Inflammatory macrophage (primary cell): ENCODE measurements at places on chromosomes 5 and 9.

DNA sequence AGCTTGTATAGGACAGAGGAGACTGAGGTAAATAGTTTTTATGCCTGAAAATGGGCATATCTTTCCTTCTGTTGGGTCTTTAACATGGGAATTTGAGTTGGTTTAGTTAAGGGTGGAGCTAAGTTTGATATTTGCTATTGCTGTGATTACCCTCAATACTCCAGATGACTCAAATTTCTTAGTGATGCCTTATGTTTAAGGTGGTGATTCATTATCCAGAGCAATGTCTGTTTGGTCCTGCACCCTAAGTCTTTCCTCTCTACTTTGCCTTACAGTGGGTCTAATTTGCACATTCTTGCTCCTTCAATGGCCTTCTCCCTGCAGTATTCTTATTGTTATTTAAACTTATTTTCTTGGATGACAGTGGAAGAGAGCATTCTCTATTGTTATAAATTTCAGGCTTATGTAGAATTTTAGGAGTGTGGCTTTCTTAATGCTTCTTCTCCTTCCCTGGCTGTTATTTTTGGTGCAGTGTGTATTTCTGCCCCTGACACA lies 312.9 kb upstream of the RPS23 start:
- DNase-seq, result no peak

DNA sequence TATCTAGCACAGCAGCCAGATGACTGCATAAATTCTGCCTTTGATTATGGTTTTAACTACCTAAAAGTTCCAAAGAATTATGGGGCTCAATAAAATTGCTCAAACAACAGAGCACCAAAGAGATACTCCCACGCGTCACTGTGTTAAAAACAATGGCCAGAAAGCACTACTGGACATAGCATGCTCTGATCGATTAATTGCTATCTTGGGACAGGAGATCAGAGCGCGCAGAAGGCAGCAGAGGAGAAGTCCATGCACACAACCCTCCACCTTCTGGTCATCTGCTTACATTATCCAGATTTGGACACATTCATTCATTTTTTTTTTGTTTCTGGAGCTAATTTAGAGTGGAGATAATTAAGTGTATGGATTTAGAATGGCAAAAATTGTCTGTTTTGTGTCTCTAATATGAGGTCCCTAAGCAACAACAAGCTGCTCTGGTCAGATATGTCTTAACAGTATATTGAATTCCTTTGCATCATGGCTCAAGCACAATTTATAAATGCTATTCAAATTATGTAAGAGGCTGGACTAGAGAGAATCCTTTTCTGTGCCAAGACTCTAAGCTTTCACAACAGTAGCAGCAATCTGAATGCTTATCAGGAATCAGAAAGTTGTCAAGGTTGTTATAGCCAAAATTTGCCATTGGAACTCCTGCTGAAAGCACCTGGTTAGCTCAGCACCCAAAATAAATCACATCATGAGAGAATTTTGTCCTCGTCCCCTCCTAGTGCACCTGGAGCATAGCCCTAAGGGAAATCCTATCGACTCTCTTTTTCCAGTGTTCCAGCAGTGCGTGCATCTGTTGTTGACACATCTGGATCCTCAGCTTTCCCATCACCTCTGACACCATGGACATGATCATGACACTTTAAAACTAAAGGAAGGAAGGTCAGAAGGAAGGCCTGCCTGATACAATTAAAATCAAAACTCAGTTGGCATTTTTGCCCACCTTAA lies 98.6 kb upstream of the HMHB1 start:
- DNase-seq, result no peak

- no peak for DNase-seq
Measured at GRCh38 chr5:1827886-1828397, 26.7 kb downstream of the NDUFS6 start.

DNA sequence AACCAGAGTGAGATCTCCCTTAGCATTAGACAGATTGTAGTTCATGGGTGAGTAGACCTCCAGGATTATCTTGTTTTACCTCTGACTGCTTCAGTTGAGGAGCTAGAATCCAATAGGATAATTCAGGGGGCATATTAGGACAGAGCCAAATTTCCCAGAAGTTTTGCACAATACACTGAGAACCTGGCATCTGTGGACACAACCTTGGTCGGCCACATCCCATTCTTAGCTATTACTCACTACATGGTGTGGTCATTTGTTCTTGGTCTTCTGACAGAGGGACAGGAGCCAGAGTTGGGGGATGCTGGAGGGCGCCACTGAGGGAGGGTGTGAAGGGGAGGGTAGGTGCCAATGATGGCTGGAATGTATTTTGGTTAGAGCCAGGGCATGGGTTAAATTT lies 66.6 kb downstream of the NPR3 start:
- DNase-seq, result no peak

GRCh38 chr9:135277219-135278201 lies 190.0 kb downstream of the OLFM1 start:
- DNase-seq, result no peak

- DNase-seq, result no peak
Measured at GRCh38 chr5:149211566-149211965, 60.1 kb upstream of the AFAP1L1 start.

- DNase-seq, result peak; percentile 86
Measured at GRCh38 chr5:171681677-171682076, 103.9 kb upstream of the SMIM23 start.

DNA sequence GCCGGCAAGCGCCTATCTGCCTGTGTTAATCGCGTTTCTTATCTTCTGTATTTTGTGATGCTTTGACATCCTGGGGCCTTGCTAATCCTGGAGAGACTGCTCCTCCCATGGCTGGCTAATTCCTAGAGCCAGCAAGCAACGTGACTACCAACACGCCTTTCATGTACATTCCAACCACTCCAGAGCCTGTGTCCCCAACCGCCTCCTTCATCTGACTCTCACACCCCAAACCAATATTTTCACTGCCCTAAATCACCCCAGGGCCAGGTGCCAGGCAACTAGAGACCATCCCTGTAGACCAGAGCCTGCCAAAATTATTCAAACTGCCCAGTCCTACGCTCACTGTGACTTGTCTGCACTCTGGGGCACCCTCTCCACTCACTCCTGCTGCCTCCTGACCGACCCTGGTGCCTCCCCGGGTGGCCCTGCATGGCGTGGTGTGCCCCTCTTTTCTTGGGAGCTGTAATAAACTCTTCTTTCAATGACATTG lies 50.5 kb upstream of the COL5A1 start:
- no peak for DNase-seq

- DNase-seq, result no peak
Measured at GRCh38 chr5:35921930-35922329, 16.5 kb downstream of the CAPSL start.

DNA sequence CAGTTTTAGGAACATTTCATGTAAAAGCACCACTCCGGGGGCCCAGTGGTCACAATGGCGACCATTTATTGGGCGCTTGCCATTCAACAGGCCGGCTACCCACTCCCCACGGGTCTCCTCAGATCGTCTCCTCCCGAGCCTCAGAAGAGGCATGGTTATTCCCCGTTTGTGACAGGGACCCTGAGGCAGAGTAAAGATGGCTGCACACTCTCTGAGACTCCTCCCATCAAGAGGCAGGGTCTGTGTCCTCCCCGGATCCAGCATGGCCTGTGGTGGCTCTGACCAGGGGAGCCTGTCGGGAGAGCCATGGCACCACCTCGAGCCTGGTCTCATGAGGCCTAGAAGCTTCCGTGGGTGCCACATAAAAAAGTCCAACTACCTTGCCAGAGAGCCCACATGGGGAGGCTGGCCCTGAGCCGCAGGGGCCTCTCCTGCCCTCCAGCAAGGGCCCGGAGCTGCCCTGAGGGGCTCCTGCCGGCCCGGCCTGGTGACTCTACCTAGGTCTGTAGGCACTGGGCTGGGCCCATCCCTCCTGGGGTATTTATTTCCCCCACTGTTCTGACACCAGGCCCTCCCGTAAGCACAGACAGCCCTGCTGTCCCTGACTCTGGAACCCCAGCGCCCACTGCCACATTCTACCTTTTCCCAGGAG lies 90.8 kb downstream of the VAV2 start:
- no peak for DNase-seq

- peak; percentile 52 for DNase-seq
Measured at GRCh38 chr5:132661231-132662003, 3.4 kb downstream of the IL13 start.

GRCh38 chr5:50710838-50711237 lies 44.4 kb downstream of the PARP8 start:
- DNase-seq, result no peak

DNA sequence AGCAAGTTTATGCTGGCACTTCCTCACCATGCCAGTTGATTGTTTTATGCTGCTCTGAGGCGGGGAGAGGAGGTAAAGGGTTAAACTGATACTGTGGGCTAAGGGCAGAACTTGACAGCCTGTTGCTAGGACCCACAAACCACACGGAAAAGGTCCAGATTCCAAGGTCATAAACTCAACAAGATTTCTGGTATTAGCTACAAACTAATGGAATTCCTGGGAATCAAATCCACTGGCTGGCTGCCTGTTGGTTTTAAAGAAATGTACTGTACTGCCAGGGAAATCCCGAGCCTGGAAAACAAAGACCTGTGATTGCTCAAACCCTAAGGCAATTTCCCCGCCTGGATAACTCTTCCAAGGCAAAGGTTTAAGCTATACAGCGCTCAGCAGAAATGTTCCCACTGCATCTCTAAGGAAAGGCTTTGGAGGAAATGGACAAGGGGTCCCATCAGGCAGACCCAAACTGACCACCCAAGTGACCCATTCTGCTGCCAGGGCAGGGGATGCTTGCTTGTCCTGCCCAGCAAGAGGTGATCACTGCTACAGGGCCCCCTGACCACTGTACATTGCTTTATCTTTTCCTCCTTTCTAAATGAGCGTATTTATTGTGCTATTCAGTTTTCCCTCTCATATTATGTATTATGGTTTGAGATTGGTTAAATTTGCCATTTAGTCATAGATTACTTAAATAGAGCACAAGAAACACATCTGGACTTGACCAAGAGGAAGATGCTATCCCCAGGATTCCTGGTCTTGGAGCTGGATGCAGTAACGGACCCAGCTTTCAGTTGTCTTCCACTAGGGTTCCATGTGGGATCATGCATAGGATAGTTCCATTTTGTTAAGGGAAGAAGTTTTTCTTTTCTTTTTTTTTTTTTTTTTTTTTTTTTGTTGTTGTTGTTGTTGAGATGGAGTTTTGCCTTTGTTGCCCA lies 124.3 kb downstream of the SUSD1 start:
- DNase-seq, result no peak

GRCh38 chr5:172744123-172745104 lies 26.6 kb downstream of the DUSP1 start:
- no peak for DNase-seq

GRCh38 chr5:112036206-112036605 lies 279.2 kb upstream of the NREP start:
- DNase-seq, result no peak

- DNase-seq, result no peak
Measured at GRCh38 chr5:19565466-19565865, 422.5 kb downstream of the CDH18 start.
